ENCODE measurements at places on chromosomes 1 and 21.

DNA sequence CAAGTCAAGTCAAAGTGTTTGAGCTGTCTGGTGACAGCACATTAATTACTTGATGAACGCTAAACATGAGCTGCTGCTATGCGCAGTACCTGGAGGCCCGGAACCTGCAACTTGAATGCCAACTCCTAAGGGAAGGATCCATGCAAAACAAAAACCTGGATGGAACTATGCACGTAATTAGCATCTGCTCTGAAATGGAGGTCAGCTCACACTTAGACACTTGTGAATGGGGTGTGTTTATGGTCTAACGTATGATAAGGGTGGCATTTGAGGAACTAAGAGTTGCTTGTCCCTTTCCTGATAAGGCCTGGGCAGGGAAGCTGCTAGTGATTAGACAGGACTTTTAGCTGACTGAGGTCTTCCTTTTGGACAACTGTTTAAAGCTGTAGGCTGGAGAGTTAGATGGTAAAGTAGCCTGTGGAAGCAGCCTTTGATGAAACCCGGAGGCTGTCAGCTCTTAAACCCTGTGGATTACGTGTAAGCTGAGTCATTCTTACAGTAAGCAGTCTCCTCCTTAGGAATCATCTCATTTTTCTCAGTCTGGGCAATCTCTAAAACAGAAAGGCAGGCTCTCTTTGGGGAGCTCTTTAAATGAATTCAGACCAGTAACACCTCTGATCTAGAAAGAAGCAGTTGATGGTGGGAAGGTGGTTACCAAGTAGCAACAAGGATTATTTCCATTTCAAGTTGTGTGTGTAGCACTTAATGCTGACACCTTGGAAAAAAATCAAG lies 6.8 kb downstream of the TENT5C start:
- no peak for DNase-seq

GRCh38 chr1:245310571-245311531 lies 156.1 kb downstream of the KIF26B start:
- DNase-seq = no peak

GRCh38 chr21:20215959-20216358 lies 782.2 kb upstream of the NCAM2 start:
- no peak for DNase-seq

DNA sequence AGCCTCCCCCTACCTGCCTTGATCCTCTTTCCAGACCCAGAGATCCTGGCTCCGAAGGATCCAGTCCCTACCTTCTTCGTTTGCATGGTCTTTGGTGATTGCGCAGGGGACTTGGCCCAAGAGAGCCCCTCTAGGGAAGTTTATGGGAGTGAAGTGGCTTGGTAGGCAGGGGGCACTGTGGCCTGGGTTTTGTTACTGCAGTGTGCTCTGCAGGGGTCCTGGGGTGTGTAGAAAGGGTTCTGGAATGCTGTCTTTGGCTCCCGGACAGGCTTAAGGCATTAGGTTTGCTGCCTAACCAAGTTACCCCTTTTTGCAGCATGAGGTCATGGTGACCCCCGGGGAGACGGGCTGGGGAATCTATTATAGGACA lies 3.8 kb downstream of the ATP8B2 start:
- DNase-seq = no peak

DNA sequence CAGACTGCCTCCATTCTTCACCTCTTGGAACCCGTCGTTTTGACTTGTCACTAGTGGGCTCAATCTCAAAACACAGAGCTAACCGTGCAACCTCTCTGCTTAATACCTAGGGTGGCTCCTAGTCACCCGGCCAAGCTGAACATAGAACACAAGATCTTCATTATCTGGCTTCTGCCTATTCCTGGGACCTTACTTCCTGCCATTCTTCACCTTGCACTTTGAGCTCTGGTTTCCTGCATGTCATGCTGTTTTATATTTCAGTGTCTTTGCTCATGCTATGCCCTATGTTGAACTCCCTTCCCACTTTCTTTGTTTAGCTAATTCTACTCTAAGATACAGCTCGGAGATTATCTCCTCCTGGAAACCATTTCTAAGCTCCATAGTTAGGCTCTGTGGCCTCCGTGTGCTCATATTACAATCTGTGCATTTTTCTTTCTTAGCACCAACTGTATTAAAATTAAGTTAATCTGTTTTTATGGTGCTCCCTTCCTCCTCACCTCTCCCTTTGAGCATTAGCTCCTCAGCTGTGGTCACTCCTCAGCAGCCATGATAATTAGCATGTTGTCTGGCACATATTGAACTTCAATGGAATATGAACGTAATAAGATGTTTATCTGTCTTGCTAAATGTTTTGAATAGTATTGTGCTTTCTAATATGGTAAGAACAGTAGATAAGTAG lies 13.1 kb downstream of the GPSM2 start:
- DNase-seq = no peak

GRCh38 chr1:47947531-47947930 lies 49.7 kb downstream of the TRABD2B start:
- no peak for DNase-seq

GRCh38 chr1:26225033-26225831 lies 8.8 kb upstream of the CEP85 start:
- DNase-seq = no peak

GRCh38 chr1:89641781-89642180 lies 8.9 kb downstream of the LRRC8C start:
- no peak for DNase-seq

- no peak for DNase-seq
These were observed 28.5 kb upstream of the MORC3 start for GRCh38 chr21:36291509-36291908.

DNA sequence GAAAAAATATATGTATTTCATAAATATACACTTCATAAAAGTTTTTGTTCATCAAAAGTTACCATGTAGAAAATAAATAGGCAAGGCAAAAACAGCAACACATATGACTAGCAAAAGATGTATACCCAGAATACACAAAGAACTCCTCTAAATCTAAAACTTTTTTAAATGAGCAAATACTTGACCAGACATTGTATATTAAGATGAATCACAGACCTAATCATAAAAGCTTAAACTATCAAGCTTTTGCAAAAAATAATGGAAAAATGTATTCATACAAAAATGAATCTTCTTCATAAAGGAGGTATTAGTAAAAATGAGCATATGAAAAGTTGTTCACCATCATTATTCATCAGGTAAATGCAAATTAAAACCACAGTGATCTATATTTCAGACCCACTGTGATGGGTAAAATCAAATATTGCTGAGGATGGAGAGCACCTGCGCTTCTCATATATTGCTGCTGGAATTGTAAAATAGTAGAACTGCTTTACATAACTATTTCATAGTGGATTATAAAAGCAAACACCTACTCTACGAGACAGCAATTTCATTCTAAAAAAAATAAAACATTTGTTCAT lies 78.3 kb upstream of the RGS1 start:
- no peak for DNase-seq

DNA sequence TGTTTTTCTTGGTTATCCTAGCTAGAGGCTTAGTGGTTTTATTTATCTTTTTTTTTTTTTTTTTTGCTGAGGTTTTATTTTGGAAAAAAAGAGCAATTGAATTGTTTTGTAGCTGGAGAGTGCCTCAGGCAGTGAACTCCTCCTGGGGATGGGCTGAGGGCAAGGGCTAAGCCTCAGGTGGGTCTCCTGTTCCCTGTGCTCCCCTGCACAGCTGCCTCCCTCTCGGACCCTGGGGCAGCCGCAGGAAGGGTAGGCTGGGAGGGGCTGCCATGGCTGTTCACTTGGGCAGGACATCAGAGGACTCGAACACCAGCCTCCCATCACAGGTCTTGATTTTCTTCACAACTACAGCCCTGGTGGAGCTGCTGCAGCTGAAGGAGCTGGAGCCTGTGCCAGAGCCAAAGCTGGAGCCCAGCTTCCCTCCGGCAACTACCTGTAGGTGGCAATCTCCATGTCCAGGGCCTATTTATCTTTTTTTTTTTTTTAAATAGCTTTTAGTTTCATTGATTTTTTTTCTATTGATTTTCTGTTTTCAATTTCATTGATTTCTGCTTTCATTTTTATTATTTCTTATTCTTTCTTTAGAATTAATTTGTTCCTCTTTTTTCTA lies 28.9 kb downstream of the LEPR start:
- no peak for DNase-seq

- DNase-seq = no peak
These were observed 97.8 kb downstream of the ZFYVE9 start for GRCh38 chr1:52239708-52240001.

DNA sequence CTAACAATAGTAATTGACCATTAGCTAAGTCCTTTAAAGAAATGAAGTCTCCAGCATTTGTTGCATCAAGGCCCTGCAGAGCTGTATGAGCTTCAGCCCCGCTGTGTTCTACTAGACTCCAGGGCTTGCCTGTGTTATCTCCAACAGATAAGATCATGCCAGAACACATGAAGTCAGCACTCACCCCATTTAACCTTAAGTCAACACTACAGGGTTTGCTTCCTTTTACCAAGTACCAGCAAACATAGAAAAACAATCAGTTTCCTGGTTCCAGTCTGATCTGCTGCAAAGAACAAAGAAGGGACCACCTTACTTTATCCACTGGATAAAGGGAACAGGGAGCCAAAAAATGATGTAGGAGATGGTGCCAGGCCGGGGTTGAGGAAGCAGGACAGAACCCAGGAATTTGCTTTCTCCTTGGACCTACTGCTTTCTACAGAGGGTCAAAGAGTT lies 41.3 kb upstream of the ENAH start:
- DNase-seq = no peak

DNA sequence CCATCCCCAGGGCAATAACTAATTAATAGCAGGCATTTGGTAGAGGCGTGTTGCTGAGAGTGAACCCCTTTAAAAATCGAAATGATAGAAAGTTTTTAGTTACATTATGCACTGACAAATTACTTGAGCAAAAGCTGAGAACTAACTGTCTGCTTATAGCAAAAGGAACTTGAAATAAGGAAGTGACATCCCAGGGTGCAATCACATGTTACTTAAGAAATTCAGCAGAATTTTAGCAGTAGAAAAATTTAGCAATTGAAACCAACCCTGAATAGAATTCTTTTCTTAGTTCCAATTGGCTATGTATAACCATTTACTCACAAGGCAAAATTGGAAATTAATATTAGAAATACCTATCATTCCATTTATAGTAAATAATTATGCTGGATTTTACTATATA lies 139.5 kb upstream of the SAMSN1 start:
- no peak for DNase-seq

GRCh38 chr1:192839162-192840066 lies 30.6 kb downstream of the RGS2 start:
- no peak for DNase-seq

GRCh38 chr1:225435957-225436392 lies 8.1 kb upstream of the LBR start:
- DNase-seq = no peak

GRCh38 chr1:203631349-203631748 lies 4.7 kb downstream of the ATP2B4 start:
- no peak for DNase-seq

GRCh38 chr1:35044431-35044830 lies 12.7 kb upstream of the ZMYM6 start:
- DNase-seq = no peak

DNA sequence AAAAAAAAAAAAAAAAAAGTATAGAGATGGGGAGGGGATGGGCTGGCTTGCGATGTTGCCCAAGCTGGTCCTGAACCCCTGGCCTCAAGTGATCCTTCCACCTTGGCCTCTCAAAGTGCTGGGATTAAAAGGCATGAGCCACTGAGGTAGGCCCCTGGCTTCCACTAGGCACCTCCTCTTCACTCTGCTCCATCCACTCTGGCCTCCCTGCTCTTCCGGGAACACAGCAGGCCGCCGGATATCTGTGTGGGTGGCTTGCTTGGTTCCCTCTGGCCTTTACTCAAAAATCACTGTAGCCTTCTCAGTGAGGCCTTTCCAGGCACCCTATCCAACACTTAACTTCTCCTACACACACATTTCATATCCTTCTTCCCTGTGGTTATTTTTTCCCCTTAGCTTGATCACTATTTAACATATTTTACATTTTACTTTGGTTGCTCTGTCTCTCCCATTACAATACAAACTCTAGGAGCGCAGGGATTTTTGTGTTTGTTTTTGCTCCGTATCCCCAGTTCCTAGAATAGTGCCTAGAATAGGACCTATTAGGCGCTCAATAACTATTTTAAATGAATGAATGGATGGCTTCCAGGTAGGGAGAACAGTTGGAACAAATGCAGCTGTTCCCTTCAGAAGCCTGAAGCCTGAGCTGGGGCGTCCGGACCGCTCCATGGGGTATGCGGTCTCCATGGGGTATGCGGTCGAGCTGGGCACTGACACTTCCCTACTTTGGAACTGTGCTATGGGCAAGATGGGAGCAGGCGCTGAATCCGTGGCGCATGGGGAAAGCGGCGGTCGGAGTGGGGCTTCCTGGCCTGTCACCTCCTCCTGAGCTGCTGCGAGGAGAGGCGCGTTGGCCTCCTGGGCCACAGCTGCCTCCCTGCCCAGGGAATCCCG lies 46.7 kb downstream of the H3-3A start:
- DNase-seq = no peak

DNA sequence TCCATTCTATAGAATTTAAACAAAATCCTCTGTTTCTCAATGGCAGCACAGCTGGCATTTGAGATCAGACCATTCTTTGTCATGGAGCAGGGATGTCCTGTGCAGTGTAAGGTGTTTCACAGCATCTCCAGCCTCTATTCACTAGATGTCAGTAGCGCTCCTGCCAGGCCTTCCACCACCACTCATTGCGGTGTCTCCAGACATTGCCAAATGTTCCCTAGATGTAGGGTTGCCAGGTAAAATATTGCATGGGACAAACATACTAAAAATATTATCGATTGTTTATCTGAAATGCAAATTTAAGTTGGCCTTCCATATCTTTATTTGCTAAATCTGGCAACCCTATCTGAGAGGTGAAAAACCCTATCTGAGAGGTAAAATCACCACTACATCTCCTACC lies 11.7 kb downstream of the ITLN2 start:
- no peak for DNase-seq

DNA sequence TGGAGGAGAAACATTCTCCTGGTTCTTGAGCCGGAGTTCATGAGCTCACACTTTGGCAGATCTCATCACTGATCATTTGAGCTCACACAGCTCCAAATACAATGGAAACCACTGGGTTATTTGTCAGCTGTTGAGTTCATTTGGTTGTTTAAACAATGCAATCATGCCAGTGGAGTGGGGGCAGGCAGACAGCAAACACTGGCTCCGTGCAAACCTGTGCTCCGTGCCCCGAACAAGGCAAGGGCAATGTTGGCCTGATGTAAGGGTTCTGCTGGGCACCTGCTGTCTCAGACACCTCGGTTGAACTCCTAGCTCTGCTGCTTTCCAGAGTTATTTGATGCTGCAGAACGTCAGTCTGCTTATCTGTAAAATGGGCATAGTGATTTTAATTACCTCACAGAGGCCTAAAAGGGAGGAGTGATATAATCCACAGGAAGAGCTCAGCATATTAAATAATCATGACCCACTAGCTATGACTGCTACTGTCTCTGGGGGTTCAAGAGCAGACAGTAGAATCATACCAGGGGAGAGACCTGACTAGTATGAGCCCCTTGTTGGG lies 20.0 kb upstream of the CLIC6 start:
- DNase-seq = peak; percentile 23

GRCh38 chr1:157110003-157110402 lies 10.4 kb upstream of the ETV3L start:
- DNase-seq = no peak

GRCh38 chr1:41171266-41171874 lies 70.7 kb downstream of the SCMH1 start:
- no peak for DNase-seq

GRCh38 chr1:236663934-236664333 lies 22.4 kb upstream of the ACTN2 start:
- no peak for DNase-seq

All from NCI-H187 (cell line).